ENCODE measurements at places on chromosomes 11 and 22.

DNA sequence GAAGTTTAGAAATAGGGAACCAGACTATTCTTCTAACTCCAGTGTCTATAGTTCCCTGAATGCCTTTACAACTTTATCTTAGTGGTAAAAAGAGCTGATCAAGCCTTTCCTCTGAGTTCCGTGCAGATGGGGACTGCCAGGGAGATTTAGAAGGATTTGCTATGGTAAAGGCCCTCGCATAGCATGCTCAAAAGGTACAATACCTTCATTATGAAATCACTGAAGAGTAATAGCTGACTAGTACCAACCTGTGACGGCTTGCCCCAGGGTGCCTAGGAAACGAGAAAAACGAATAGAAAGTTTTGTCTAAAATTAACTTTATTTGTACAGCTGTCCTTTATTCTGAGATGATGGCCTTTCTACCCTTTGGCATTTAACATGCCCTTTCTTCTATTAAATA is 150.1 kb upstream of the ARHGAP42 start:
- DNase-seq: no peak

GRCh38 chr22:19798891-19799293 is 38.3 kb downstream of the TBX1 start:
- DNase-seq: no peak

GRCh38 chr11:4551346-4551979 is 6.5 kb downstream of the OR52M1 start:
- DNase-seq: peak; percentile 34

GRCh38 chr11:75463106-75463774 is 30.2 kb upstream of the KLHL35 start:
- DNase-seq: no peak

DNA sequence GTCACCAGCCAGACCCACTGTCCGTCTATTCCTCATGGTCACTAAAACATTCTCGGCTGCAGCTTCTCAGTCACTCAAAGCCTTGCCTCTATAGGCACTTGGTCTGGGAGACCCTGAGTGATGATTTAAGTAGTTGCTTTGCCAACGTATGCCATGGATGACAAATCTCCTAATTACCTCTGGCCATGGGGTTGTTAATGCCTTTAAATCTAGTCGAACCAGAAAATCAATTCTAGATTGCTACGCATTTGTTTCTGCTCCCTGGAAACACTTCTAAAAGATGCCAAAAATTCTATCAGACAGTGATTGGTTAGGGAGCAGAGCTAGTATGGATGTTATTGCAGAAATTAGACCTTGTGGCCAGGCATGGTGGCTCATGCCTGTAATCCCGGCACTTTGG is 57.0 kb upstream of the RTL6 start:
- no peak for DNase-seq

DNA sequence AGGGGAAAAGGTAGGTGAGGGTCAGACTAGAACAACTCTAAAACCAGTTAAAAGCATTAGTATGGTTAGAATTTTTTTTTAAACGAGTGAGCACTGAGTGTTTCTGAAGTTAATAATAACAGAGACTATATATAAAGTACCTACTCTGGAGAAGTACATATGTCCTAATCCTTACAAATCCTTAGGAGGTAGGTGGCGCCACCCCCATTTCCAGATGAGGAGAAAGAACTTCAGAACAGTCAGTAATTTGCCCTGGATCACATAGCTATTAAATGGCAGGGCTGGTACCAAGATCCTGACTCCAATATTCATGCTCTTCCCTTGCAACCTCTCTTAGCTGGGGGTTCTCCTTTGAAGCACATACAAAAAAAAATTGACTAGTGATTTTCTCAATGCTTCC is 80.5 kb downstream of the CLPB start:
- DNase-seq: peak; percentile 38

DNA sequence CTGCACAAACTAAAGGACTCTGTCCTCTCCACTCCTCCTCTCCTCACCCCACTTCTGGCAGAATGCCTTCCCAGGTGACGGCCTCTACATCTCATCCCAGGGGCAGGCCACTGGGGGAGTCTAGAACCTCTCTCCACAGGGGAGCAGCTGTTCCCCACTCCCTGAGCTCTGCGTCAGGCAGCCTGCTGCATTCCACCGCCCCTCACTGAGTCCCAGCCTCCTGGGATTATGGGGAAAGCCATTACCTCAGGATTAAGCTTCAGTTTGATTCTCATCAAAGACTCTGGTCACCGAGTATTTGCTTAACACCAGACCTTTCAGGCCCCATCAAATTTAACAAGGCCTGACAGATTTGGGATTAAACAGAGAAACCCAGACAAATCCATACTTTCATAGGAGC is 405.9 kb downstream of the NXPE2 start:
- DNase-seq: no peak

GRCh38 chr11:87368858-87369480 is 331.2 kb downstream of the TMEM135 start:
- no peak for DNase-seq

GRCh38 chr11:104529906-104530305 is 366.0 kb upstream of the PDGFD start:
- no peak for DNase-seq

DNA sequence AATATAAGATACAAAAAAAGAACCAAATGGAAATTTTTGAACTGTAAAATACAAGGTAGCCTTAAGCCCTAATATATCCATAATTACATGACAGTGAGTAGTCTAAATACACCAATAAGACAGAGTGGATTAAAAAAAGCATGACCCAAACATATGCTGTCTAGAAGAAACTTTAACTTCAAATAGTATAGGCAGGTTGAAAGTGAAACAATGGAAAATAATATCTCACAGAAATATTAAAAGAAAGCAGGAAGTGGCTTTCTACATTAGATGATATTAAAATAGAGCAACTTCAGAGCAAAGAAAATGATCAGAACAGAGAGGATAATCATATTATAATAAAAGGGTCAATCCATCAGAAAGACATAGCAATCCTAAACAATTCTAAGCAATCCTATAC is 21.8 kb downstream of the DCUN1D5 start:
- DNase-seq: no peak

- no peak for DNase-seq
Measured at GRCh38 chr11:4704790-4705334, 278 bp downstream of the MMP26 start.

- no peak for DNase-seq
Measured at GRCh38 chr22:28435982-28436381, 243.7 kb downstream of the TTC28 start.

DNA sequence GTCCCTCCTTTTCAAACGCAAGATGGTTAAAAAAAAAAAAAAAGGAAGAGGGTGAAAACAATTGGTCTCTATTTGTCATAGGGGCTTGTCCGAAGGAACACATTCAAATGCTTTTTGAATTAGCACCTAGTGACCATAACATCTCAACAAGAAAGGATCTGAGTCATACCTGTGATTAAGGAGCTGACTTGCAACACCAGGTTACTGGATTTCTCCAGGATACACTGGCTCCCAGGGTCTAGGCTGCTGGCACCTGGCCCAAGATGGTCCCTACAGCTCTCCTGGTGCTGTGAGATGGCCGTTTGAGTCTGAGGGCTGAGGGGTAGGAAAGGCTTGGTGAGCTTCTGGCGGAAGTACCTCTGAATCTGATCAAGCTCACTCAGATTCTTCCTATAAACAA is 28.4 kb upstream of the UCP3 start:
- DNase-seq: no peak

DNA sequence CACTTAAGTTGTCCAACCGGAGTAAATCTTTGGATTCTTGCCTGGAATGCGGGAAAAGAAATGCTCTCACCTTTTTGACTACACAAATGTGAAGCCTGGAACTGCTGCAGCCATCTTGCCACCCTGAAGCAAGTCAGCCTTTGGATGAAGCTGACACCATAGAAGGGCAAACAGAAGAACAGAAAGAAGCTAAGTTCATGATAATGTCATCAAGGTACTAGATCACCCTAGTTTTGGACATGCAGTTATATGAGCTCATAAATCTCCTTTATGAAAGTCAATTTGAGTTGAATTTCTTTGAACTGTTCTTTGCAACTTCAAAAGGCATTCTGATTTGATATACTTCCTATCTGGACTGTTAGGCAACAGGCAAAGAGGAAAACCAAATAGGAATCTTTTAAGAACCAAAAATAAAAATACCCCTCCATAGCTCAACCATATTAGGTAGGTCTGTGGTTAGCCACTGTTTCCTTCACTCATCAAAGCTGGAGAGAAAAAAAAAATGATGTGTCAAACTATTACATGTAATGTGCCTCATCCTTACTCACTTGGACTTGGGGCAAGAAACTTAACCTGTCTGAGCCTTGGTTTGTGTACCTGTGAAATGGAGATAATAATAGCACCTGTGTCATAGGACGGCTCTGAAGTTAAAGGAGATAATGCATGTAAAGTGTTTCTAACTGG is 91.9 kb downstream of the WT1 start:
- no peak for DNase-seq

GRCh38 chr22:37163575-37164504 is 14.1 kb upstream of the IL2RB start:
- no peak for DNase-seq

DNA sequence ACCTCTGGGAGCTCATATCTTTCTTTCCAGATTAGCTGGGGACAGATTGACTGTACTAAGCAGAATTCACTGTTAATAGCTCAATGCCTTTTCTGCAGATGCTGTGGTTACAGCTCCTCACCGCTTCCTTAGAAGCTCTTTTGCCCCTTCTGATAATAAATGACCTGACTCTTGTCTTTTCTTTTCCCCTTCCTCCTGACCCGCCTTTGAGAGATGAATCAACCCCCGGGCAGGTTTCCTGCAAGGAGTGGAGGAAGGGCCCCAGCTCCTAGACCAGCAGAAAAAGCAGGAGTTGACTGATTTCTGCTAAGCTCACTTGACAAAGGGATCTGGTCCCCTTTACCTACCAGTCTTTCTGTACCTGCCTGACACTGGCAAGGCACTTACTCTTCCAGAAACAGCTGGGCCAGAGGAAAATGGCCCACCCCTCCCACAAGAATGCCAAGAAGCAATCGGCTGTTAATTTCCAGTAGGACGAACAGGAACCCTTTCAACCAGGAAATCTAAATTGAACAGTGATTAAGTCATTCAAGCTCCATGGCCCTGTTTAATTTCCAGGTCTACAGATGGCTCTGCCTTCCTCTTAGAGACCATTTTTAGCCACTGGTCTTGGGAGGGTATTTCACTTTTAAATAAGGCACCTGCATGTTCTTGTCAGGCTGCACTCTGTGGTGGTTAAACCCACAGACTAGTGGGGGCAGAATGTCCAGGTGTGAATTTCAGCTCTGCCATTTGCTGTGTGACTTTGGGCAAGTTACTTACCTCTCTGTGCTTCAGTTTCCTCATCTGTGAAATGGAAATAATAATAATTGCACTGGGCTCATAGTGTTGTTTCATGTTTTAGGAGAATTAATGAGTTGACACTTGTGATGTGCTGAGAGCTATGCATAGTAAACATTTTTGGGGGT is 67.5 kb downstream of the PRR5L start:
- peak; percentile 42 for DNase-seq

DNA sequence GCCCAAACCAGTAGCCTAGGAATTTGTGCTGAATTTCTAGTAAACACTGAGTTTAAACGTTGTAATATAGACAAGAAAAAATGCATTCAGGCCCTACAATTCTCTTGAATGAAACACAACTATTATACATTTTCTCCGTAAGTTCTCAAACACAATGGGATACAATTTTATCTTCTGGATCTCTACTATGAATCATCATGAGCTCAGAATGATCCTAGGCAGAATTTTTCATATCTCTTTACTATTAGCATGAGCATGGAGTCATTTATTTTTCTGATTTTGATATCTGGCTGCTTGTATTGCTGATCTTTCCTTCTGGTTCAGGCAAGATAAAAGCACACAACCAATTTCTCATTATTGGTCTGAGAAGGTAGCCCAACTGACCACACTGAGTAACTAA is 1123.4 kb upstream of the RAG2 start:
- DNase-seq: no peak

- DNase-seq: no peak
Measured at GRCh38 chr22:42697542-42698013, 23.1 kb downstream of the A4GALT start.

- no peak for DNase-seq
Measured at GRCh38 chr11:106379712-106380111, 302.2 kb downstream of the AASDHPPT start.

DNA sequence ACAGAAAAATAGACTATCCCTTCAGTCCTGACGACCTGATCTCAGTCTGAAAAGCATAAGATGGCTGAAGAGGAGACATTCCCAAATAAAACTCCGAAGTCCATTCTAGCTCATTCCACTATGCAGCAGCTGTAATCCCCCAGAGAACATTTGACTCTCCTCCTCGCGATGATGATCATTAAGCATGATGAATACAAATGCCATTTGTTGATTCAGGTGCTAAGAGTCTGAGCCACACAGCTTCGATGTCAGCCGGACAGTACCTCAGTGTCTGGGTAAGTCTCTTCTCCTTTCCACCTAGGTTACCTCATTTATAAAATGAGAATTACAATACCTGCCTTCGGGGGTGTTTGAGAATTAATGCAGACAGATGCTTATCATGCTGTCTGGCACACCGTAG is 94.8 kb downstream of the TENM4 start:
- no peak for DNase-seq

GRCh38 chr11:74471037-74471436 is 3.7 kb upstream of the KCNE3 start:
- no peak for DNase-seq

DNA sequence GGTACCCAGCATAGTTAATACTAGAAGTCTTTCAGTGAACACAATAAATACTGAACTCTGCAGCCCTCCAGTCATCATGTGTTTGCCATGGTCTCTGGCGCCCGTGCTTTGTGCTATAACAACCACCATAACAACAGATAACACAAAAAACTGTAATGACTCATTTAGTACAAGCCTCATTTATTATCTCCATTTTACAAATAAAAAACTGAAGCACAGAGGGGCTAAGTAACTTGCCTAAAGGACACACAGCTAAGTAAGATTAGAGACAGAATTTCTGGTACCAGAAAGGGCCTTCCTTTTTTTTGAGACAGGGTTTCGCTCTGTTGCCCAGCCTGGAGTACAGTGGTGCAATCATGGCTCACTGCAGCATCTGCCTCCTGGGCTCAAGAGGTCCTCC is 19.5 kb downstream of the RBFOX2 start:
- DNase-seq: peak; percentile 18

DNA sequence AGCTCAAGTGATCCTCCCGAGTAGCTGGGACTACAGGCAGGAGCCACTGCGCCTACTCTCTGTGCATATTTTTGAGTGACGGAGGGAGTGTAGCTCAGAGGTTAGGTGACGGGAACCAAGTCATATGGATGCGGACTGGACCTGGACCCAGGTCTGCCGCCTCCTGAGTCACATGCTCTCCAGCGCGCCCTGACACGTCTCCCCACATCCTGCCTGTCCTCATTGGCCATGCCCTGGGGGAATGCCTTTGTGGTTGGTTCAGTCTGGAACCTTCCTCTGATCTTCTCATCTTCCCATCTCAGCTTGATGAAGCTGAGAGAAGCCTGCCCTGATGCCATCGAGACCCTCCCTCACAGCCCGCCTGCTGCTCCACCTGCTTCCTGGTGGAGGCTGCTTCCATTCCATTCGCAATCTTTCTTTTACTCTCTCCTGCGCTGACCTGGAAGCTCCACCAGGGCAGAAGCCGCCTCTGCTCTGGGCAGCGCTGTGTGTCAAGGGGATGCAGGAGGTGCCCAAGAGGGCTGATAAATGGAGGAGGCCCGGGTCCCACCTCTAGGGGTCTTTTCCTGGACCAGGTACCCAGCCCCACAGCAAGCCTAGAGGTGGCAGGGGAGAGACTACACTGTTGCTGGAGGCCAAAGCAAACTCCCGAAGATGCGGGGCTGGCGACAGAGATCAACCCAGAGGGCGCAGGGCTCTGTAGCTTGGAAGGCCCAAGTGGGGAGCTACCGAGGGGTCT is 13.9 kb upstream of the BAIAP2L2 start:
- no peak for DNase-seq

- peak; percentile 78 for DNase-seq
Measured at GRCh38 chr11:46305295-46305694, 27.8 kb downstream of the CREB3L1 start.
